Osteocyte (in vitro differentiated cells): ENCODE measurements at places on chromosomes 3 and 15. TPM values are rescaled to one million over a fixed set of nuclear protein-coding genes. Genes with fewer than 3 reads are reported as not detected.

DNA sequence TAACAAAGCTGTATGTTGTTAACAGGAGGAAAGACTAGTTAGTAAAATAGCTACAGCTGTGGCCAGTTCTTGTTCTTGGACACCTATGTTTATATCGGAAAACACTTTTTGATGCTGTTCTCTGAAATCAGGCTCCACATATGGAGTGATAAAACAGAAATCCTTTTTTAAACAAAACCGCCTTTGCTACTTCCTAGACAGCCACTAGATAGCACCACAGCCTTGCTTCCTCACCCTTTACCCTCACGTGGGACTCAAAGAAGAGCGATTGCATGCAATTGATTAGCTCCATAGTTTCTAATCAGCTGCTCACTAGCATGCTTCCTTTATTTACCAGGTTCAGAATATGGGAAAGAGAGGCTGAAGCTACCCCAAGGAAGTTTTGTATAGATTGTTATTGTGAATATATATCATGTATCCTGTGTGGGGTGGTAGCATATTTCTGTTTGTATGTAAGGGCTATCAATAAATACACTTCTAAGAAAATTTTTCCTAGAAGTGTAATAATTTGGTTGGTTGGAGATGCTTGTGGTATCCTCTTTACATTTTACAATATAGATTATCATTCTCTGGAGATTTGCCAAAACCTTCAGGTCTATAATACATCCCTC lies 4.3 kb upstream of the MTFMT start:
- no peak for DNase-seq

Gene XIRP1
- not detected in 2 replicates for total RNA-seq

Gene LSG1
- total RNA-seq = 29.7 and 33.3 TPM in 2 replicates

DNA sequence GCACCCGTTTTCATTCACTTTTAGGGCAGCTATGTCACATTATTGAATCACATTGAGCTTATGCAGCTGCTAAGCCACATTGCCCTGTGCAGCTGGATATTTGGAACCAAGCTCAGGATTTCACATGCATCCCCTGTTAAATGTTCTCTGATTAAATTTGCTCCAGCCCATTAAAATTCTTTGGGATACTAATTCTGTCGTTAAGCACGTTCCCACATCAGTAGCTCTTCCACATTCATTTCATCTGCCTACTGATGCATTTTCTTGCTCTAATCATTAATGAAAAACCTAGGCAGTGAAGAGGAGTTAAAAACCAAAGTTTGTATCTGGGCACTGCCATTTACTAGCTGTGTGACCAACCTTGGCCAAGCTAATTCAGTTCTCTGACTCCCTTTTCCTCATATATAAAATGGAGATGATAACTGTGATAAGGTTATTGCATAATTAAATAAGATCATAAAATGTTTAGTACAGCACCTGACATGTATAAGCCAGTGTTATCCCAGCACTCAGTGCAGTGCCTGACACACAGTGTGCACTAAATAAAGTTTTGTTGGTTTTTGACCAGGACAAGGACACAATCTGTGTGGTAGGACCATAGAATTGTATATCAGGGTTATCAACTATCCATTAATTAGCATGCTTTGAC lies 222.2 kb upstream of the ATP11B start:
- no peak for DNase-seq

Gene SEMA6D
- total RNA-seq = 11.9 and 12.1 TPM in 2 replicates

Gene ZNF80
- not detected in 2 replicates for total RNA-seq

Gene AGBL1
- total RNA-seq = not detected in 2 replicates

DNA sequence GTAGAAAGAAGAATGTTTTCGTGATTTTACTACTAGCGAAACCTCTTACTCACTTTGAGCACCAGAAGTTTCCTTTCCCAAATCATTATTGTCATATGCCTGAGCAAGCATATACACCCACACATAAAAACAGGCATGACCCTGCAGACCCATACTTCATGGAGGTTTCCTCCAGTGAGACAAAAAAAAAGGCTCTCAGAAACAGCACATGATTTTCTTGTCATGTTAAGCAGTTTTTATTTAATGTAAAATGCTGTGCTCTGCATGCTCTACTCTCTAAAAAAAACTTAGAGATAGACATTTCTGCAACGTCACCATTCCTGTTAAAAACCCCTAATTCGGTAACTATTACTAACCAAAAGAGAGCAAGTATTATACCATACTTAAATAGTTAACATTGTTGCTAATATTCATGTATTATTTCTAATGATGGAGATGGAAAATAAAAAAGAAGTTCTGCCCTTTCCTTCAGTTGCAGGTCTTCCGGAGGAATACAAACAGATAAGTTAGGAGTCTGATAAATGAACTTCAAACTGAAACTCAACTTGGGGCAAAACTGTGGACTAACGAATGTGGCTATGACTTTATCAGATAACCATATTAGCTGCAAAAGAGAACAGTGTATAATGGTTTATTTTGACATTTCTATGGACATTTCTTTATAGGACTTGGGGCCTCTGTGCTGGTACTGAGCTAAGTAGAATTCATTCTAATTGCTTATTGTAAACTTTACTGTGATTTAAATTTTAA lies 15.9 kb downstream of the CD200R1 start:
- no peak for DNase-seq

DNA sequence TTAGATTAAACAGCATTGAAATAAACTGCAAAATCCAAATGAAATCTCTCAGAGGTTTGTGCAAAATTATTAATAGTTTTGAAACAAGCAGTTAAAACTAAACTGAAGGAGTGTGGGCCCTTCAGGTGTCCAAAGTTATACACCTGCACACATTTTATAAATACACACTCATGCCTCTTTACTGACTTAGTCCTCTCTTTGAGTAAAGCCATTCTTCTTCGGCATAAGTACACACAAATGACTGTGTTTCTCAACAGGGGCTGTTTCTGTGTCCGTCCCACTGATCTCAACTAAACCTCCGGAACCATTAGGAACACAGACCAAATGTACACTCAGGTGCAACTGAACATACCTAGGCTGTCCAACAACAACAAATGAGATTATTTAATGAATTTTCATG lies 18.8 kb downstream of the MECOM start:
- no peak for DNase-seq

Gene AHSG
- total RNA-seq = not detected in 2 replicates

DNA sequence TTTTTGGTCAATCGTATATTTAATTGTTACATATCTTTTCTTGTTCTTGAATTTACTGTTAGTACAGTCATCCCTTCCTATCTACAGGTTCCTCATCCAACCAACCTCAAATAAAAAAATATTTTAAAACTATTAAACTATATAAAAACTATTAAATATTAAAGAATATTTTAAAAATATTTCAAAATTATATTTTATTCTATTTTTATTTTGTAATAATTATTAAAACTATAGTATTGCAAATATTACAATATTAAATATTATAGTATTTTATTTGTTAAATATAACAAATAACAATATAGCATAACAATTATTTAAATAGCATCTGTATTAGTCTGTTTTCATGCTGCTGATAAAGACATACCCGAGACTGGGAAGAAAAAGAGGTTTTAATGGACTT lies 357.9 kb upstream of the GOLIM4 start:
- no peak for DNase-seq

Gene AQP9
- total RNA-seq = not detected in 2 replicates

DNA sequence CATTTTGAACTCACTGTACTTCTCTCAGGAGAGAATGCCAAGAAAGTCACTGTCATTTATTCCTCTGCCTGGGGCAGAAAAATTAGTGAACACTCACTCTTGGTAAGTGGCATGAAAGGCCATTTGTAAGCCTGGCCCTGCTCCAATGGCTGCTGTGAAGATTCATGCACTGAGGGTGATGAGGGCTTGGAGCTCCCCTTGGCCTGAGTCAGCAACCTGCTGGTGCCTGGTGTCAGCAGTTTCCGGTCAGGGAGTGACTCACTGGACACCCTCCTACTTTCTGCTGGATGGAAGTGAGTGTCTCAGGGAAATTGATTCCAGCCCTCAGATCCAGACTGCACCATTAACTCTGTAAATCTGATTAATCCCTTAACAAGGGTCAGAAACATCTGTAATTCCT lies 37.6 kb downstream of the TRA2B start:
- peak; percentile 83 for DNase-seq

Gene HIGD2B
- total RNA-seq = not detected in 2 replicates

DNA sequence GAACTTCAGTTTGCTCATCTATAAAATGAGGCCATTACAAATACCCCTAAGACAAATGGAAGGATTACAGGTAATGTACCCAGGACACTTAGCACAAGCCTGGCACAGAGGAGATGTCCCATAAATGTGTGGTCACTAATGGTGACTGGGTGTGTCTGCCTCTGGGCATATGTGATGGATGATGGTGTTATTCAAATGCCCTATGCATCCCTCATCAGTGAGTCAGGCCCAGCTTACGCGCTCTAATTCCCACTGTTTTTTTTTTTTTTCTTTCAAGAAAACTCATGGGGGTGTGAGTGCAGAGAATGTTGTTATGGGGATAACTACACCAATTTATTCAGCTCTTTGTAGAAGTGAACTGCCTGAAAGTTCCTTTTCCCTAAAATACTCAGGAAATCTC lies 23.6 kb upstream of the KIF23 start:
- DNase-seq = no peak

GRCh38 chr15:82986442-82986780 lies 401 bp downstream of the RAMAC start:
- DNase-seq = no peak

- DNase-seq = no peak
Measured at GRCh38 chr3:115713284-115713683, 90.0 kb downstream of the GAP43 start.

Gene ITIH1
- total RNA-seq = not detected in 2 replicates

Gene EPHA3
- 0.94 and 1.6 TPM in 2 replicates for total RNA-seq

GRCh38 chr15:39645138-39645975 lies 64.5 kb downstream of the THBS1 start:
- no peak for DNase-seq

DNA sequence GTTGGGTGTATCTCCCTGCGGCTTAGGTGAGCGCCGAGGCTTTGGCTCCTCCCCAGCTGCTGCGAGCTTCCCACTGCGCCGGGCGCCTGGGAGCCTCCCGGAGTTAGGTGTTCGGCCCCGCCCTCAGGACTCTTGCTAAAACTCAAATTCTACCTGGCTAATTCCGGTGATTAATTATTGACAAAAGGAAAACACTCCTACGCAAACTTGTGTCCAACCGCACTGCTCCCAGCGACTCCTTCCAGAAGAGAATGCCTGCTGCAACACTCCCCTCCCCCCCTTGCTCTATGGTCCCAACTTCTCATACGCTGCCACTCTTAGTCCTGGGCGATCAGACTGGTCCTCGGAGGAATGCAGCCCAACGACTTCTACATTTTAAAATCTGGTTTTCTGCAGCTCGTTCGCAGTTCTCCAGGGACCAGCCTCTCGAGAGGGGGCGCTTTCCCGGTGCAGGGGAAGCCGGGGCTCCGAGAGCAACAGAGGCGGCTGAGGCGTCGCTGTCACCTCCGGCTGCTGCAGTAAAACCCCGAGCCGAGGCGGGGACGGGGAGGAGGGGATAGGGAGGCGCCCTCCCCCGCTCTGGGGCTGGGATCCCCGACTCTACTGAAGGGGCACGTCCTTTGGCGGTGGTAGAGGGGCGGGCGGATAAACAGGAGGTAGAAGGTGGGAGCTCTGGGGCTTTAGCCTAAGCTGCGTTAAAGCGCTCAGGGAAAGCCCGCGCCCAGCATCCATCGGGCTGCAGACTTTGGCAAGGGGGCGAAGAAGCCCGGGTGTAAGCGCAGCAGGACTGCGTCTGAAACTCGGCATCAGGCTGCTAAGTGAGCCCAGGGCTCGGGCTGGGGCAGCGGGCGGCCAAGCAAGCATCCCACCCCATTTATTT lies at the start of gene SPTSSB:
TSS of gene SPTSSB (minus strand) at position 77 of the 880 bp plus-strand sequence. CDS start 25,194 bp downstream, outside the sequence.
- no peak for DNase-seq

DNA sequence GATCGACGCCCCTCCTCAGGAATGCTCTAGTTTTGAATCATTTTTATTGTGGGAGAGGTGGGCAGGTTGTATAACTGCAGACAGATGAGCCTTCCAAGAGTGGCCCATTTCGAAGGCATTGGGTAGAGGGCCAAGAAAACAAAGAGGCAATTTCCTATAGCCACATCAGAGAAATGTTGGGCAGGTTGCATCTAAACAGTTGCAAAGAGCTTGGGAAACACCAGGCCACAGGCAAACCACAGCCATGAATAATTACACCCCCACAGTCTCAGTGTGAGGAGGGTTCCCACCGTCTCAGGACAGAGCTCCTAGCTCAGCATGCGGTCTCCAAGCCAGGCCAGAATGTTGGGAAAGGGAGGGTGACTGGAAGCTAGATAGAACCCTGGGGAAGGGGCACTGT lies 257.3 kb downstream of the ABHD5 start:
- DNase-seq = no peak

GRCh38 chr3:169280010-169280585 lies 383.4 kb downstream of the MECOM start:
- no peak for DNase-seq

DNA sequence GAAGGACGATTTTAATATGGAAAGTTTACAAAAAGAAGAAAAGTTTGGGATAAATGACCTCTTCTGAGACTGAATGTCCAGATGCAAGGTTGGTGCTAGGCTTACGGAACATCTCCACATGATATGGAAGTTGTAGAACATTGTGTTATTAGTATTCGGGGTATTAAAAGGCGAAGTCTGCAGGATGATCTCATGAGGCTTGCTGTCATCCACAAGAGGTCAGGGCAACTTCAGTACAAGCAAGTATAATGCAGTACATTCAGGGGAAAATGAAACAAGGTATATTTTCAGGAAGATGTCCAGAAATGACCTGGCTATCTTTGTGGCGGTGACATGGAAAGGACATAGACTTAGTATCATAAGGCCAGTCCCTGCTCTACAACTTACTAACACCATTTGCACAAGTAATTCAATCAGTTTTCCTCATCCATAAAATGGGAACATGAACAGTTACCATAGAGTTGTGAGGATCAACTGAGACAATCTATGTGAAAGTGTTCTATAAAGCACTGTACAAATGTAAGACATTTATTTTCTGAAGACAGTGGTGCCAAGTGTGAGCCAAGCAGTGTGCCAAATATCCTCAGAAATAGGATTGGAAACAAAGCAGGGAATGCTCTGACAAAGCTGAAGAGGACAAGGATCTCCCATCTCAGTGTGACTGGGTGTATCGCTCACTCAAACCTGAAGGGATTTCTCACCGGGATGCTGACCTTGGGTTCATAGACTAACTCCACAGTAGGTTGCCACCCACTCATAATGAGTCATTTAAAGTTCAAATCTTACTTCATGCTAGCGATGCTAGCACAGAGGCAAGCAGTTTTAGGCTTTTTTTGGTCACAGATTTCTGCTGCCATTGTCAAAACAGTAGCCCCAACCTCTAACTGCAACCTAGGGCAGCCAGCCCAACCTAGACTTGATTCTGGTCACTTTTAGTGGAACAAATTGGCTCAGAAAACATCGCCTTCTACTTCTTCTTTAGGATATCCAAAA lies 118.3 kb downstream of the TIGIT start:
- DNase-seq = no peak

Gene GP5
- total RNA-seq = 0.10 TPM in 1 of 2 replicates, not detected in the other

DNA sequence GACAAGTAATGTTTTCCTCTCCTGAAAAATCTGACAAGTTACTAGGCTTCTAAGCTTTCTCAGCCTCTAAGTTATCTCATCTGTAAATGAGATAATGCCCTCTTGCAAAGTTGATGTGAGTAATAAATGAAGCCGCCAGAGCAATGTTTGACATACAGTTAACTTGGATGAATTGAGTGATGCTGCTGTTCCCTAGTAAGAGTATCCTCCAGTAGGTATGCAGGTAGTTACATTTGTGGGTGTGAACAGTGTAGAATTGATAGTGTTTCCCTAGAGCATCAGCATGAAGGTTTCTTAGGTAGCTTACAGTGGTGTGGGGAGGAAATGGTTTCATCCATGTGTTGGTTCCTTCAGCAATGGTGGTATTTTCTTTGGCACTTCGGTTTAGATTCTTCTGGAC lies 3.4 kb downstream of the ATP2C1 start:
- no peak for DNase-seq

- no peak for DNase-seq
Measured at GRCh38 chr3:62622553-62623174, 249.3 kb upstream of the FEZF2 start.

Gene APOD
- 2.6 and 3.2 TPM in 2 replicates for total RNA-seq
